ENCODE measurements at places on chromosomes 1 and 21.

- DNase-seq, result no peak
Measured at GRCh38 chr21:27425574-27425973, 458.7 kb upstream of the ADAMTS5 start.

GRCh38 chr1:119651133-119651532, 3.1 kb upstream of the ZNF697 start:
- DNase-seq, result no peak

DNA sequence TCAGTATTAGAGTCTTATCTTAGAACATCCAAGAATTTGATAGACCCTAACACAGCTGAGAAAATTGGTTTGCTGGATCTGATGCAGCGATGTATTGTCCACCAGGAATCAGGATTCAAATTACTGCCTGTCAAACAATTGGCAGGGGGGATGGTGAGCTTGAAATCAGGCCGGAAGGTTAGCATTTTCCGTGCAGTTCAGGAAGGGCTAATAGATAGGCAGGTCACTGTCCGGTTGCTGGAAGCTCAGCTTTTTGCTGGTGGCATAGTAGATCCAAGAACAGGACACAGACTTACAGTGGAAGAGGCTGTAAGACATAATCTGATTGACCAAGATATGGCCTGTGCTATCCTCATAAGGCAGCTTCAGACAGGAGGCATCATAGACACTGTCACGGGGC, 127.2 kb downstream of the MACF1 start:
- DNase-seq, result no peak

GRCh38 chr1:66402194-66402593, 131.8 kb upstream of the SGIP1 start:
- DNase-seq, result no peak

GRCh38 chr1:1797731-1798341, 19.6 kb upstream of the NADK start:
- DNase-seq, result no peak

DNA sequence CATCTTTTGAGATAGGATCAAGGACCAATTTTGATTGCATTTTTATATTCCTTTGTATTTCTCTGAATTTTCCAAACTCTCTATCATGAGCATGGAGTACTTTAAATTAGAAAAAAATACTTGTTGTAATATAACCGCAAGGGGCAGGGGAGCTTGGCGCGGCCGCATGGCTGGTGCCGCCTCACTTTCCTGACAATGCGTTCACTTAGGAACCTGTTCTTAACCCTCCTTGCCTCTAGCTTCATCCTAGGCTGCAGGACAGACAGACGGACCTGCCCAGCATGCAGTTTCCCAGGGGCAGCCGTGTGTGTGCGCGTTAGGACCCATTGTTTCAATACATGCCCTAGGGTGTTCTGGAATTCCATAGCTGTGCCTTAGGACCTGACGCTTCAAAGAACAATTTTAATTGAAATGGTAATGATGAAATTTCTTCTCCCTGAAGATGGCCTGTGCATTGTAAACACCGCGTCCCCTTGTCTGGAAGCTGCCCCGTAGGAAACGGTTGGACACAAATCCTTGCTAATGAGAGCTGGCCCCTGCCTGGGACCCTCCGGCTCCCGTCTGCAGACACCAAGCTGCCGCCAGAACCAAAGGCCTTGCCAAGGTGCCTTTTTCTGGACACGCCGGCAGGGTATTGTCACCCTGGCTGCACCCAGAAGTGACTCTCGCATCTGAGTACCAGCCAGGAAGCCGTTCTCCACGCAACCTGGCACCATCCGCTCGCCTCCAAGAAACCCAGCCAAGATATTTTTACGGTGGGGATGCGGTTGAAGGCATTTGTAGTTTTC, 466.4 kb downstream of the NPHP4 start:
- no peak for DNase-seq
